ENCODE measurements at places on chromosomes 1 and 21. TPM values are rescaled to one million over a fixed set of nuclear protein-coding genes. Genes with fewer than 3 reads are reported as not detected.

Gene LCE1A
- not detected for total RNA-seq

Gene FLG2
- total RNA-seq: not detected

Gene ABCA4
- 0.11 TPM for total RNA-seq

Gene KIRREL1
- 7.3 TPM for total RNA-seq

Gene IRF6
- total RNA-seq: 43.3 TPM

Gene DNASE2B
- total RNA-seq: not detected

DNA sequence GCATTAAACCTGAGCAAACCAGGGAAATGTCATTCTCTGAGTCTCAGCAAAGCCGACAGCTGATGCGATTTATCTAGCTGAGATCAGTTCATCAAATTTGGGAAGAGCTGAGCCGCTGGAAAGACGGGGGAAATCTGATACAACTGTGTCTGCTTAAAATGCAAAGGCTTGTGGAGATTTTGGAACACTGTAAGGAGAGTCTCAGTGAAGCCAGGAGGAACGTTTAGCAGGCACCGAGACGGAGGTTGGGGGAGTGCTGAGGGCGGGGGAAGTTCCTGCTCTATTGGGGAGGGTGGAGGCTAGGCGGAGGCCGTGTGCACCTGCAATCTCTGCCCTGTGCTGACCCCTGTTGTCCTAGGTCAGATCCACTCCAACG lies 143.2 kb upstream of the CSF3R start:
- H3K27me3 ChIP-seq: peaks cover 88% of the 10 kb centered on the region
- DNase-seq: no peak
- H3K36me3 ChIP-seq: no peaks in the 10 kb centered on the region
- no peak overlapping the region for H3K4me3 ChIP-seq

DNA sequence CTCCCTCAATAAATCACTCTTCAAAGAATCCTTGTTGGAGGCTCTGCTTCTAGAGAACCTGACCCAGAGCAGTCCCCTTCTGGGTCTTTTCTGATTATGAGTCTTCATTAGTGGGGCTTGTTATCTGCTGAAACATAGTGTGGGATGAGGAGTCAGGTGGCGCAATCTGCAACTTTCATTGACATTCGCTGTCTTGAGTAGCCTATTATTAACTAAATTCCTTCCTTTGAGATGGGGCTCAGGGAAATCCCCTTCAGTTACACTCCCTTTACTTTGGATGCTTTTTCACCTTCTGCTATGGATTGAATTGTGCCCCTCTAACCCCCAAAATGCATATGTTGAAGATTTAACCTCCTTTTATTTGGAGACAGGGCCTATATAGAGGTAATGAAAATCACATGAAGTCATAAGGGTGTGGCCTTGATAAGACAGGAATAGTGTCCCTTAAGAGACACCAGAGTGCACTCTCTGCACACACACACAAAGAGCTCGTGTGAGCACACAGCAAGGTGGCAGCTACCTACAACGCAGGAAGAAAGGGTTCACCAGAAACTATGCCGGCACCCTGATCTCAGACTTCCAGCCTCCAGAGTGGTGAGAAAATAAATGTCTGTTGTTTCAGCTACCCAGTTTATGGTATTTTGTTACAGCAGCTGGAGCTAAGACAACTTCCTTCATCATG lies 19.5 kb downstream of the DIO1 start:
- no peaks in the 10 kb centered on the region for H3K4me1 ChIP-seq
- no peaks in the 10 kb centered on the region for H3K27me3 ChIP-seq
- DNase-seq: no peak
- H3K27ac ChIP-seq: no peak overlapping the region
- H3K4me3 ChIP-seq: no peak overlapping the region

DNA sequence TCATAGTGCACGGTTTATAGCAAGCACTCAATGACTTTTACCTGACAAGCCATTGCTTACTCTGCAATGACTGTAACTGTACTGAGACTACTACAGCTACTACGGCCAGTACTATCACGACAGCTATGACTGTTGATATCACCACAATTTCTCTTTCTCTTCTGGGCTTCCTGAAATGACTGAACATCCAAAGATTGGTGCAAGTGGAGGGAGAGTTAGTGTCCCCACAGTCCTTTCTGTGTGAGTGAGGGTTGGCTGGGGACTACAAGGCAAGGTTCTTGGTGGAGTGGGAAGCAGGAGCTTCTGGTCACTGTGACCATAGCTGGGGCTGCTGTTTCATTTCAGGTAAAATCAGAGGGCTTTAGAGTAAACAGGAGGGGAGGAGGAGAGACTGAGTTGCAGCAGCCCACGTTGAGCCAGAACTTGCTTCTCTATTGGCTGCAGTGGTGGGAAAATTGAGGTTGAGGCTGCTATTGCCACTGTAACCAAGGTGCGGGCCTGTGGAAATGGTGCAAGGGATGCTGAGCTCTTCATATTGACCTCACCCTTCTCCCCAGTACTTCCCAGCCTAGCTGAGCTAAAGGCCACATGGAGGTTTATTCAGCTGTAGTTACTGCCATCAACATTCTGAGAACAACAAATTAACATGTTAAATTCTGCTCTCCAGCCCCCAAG lies 14.1 kb upstream of the IL10 start:
- H3K27ac ChIP-seq: no peak overlapping the region
- H3K4me3 ChIP-seq: no peak overlapping the region
- H3K36me3 ChIP-seq: no peaks in the 10 kb centered on the region
- H3K27me3 ChIP-seq: no peaks in the 10 kb centered on the region
- no peaks in the 10 kb centered on the region for H3K4me1 ChIP-seq
- DNase-seq: no peak

GRCh38 chr1:66343569-66344325 lies 190.2 kb upstream of the SGIP1 start:
- no peak overlapping the region for H3K4me3 ChIP-seq
- H3K27me3 ChIP-seq: no peaks in the 10 kb centered on the region
- H3K27ac ChIP-seq: peak overlapping the region; percentile 13
- H3K36me3 ChIP-seq: no peaks in the 10 kb centered on the region

- peaks cover 35% of the 10 kb centered on the region for H3K4me1 ChIP-seq
- no peak overlapping the region for H3K4me3 ChIP-seq
- H3K27me3 ChIP-seq: no peaks in the 10 kb centered on the region
- DNase-seq: no peak
- H3K27ac ChIP-seq: peak overlapping the region; percentile 50
- peaks cover 50% of the 10 kb centered on the region for H3K36me3 ChIP-seq
Measured at GRCh38 chr21:42864286-42864685, 15.1 kb downstream of the WDR4 start.

GRCh38 chr1:159941591-159942560 lies 3.5 kb downstream of the IGSF9 start:
- no peak overlapping the region for H3K4me3 ChIP-seq
- no peak overlapping the region for H3K27ac ChIP-seq
- H3K36me3 ChIP-seq: no peaks in the 10 kb centered on the region
- peaks cover 31% of the 10 kb centered on the region for H3K27me3 ChIP-seq
- peaks cover 21% of the 10 kb centered on the region for H3K4me1 ChIP-seq
- no peak for DNase-seq

- peaks cover 5% of the 10 kb centered on the region for H3K27me3 ChIP-seq
- H3K4me1 ChIP-seq: peaks cover 40% of the 10 kb centered on the region
- DNase-seq: peak; percentile 84
- H3K4me3 ChIP-seq: peak within 1 kb of the TSS; percentile 84
Measured at GRCh38 chr1:115089420-115090185, at the start of gene TSPAN2. Gene TSPAN2 (minus strand): TSS chr1:115089503. CDS start chr1:115089432, 71 bp downstream.

GRCh38 chr1:1091344-1092148 lies 17.4 kb upstream of the RNF223 start:
- H3K36me3 ChIP-seq: no peaks in the 10 kb centered on the region
- no peaks in the 10 kb centered on the region for H3K4me1 ChIP-seq
- H3K27me3 ChIP-seq: no peaks in the 10 kb centered on the region

DNA sequence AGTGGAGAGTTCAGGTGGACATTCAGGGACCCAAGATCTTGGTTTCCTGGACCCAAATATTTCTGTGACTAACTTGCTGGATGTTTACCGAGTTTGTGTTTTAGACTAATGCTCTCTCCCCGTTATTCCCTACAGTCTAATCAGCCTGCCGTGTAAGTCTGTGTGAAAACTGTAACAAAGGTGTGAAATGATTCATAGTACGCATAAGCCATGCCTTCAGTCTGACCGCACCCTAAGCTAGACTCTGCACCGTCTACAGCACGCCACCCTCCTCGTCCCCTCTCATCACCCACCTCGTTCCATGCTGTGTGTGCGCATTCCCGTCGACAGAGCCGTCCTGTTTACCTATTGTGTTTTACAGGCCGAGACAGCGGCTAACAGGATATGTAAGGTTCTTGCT lies 50.5 kb downstream of the ACTN2 start:
- no peaks in the 10 kb centered on the region for H3K27me3 ChIP-seq
- no peak overlapping the region for H3K4me3 ChIP-seq
- peaks cover 45% of the 10 kb centered on the region for H3K4me1 ChIP-seq
- H3K27ac ChIP-seq: no peak overlapping the region

DNA sequence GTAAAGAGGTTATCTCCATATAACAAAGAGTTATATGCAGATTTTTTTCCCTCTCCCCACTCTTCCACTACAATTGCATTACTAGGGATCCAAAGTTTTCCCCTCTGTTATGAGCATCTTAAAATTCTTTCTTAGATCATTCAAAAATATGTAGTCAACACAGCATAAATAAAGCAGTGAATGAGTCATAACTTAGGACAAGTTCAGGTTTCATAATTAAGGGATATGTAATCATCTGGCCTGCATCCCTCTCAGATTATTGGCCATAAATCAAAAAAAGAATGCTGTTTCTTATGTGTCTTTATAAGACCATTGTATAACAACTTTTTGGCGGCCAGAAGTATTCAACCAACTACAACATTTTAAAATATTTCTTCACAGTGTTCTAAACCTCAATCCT lies 1526.1 kb downstream of the KCNT2 start:
- no peak overlapping the region for H3K4me3 ChIP-seq
- DNase-seq: no peak
- no peaks in the 10 kb centered on the region for H3K4me1 ChIP-seq
- no peak overlapping the region for H3K27ac ChIP-seq
- no peaks in the 10 kb centered on the region for H3K27me3 ChIP-seq

GRCh38 chr1:8570465-8570864 lies 247.0 kb downstream of the RERE start:
- H3K4me3 ChIP-seq: no peak overlapping the region
- no peaks in the 10 kb centered on the region for H3K36me3 ChIP-seq
- H3K27ac ChIP-seq: peak overlapping the region; percentile 59

DNA sequence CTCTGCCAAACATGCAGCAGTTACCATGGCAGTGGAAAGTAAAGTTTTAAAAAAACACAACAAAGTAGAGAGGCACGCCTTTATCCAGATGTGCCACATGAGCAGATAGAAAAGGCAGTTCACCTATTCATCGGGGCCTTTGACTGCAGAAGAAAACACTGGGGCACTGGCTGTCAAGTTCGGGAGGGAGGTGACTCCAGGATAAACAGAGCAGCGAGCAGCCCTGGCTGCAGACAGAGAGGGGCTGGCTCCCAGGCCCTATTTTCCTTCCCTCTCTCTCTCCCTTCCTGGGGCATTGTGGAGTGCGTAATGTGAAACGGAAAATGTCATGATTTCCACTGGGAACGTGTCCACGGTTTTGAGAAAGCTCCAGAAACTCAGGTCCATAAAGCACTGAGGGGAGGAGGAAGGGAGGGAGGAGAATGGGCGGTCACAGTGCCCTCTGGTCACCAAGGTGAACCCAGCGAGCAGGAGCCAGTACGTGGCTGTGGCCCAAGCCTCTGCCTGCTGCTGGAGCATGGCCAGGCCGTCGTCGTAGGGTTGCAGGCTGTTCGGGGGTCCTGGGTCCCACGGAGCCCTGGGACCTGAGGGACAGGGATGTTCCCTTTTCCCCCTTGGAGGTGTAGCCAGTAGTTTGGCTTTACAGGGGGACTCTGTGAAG lies 114.7 kb upstream of the IRF2BP2 start:
- no peaks in the 10 kb centered on the region for H3K36me3 ChIP-seq
- H3K27ac ChIP-seq: peak overlapping the region; percentile 99
- DNase-seq: peak; percentile 75
- H3K27me3 ChIP-seq: no peaks in the 10 kb centered on the region

Data from left ventricle myocardium inferior (tissue), 1 donor.